ENCODE measurements at places on chromosomes 5 and 9. TPM values are rescaled to one million over a fixed set of nuclear protein-coding genes. Genes with fewer than 3 reads are reported as not detected.
A peak's percentile ranks its signal among the peaks of the same experiment; 100 is the strongest.

PRDM9 gene
- not detected for polyA plus RNA-seq

SLC6A19 gene
- polyA plus RNA-seq: not detected

DNA sequence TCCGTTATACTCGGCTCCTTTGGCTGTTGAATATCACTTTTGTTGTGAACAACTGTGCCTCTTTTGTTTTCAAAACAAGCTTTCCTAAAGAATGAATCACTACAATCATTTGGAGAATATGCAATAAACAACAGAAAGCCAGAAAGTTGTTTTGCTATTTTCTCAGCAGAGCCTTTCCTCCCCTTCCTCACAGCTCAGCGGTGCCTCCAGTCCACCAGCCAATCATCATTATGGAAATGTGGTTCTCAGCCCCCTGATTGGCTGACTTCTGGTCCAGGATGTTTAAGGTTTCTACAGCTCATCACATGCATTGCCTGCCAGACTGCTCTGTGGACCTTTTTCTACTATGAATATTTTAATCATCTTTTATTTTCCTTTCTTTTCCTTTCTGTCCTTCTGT, 9.1 kb upstream of the ZNF608 start:
- DNase-seq: no peak

- DNase-seq: peak; percentile 56
These were observed 106.5 kb upstream of the DMRT1 start for GRCh38 chr9:734831-735511.

DNA sequence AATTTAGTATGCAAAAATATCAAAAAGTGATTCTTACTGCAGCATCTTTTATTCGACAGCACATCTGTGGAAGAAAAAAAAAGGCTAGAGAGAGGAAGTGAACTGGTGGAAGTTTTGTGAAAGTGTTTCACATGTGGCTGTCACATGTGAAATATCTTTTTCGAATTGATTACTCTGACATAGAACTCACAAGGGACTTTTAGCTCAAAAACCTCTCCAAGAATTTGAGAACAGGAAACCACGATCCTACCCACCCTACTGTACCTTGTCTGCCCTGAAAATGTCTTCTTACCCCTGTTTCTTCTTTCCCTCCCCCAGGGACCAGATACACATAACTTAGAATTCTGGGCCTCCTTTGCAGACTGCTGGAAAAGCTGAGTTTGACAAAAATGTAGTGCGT, 106.5 kb upstream of the PRRC1 start:
- DNase-seq: no peak
